ENCODE measurements at places on chromosomes 11 and 22.

DNA sequence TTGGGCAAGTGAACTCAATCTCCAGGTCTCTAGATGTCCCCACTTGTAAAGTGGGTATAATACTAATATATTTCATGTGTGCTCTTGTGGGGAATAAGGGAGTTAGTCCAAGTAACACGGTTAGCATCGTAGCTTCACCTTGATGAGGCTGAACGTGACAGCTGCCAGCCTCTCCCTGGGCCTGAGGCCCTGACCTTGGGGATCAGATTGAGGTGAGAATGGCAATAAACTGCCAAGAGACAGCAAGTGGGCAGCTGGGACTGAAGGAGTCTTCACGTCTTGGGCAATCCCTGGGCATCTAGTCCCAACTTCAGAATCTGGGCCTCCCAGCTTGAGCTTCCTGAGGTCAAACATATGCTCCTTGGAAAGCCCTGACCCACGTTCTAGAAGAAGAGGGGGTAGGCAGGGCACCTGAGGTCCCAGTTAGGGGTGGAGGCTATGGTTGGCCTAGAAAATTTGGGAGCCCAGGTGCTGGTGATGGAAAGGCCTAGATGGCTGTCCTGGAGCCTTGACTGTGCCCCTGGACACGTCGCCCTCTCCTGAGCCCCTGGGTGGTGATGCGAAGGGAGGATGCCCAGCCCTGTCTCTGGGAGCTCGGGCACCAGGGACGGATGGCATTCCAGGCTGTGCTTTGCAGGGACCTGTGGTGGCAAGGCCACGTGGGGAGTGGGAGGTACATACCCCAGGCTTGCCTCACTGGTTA lies 23.4 kb downstream of the ADAMTS15 start:
- DNase-seq: no peak

GRCh38 chr11:99545616-99546015 lies 524.9 kb downstream of the CNTN5 start:
- no peak for DNase-seq

- no peak for DNase-seq
Observed at GRCh38 chr11:118126082-118126838, 26.4 kb downstream of the SCN4B start.

- DNase-seq: no peak
Observed at GRCh38 chr11:122398167-122398566, 257.4 kb upstream of the UBASH3B start.

- no peak for DNase-seq
Observed at GRCh38 chr11:28268925-28269324, 160.7 kb downstream of the METTL15 start.

GRCh38 chr11:20563866-20564265 lies 35.5 kb upstream of the SLC6A5 start:
- no peak for DNase-seq

DNA sequence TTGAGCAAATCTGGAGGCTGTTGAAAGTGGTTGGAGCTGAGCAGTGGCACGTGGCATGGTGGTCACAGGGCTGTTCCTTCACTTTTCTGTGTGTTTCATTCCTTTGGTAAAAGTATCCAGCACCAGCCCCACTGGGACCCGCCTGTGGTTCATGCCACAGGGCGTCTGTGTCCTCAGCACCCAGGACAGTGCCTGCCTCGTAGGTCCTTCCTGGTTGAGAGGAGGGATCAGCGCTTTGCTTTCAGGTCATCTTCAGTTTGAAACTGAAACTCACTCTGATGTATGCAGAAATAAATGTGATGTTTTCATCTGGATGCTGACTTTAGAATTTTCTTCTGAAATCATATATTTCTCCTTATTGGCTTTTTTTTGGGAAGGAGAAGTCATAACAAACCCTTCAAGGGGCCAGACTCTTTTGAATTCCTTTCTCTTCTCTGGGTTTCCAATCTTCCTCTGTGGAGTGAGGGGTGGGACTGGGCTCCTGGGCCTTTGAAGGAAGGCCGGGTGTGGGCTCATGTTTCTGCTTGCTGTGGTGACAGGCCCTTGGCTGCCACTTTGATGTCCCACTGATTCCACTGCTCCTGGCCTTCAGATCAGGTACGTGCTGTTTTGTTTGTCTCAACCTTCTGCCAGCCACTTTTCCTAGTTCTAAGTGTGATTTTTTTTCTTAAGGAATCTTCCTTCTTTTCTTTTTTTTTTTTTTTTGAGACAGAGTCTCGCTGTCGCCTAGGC lies 26.2 kb downstream of the TBC1D22A start:
- DNase-seq: no peak

GRCh38 chr11:9512370-9513019 lies 51.7 kb downstream of the ZNF143 start:
- DNase-seq: no peak

DNA sequence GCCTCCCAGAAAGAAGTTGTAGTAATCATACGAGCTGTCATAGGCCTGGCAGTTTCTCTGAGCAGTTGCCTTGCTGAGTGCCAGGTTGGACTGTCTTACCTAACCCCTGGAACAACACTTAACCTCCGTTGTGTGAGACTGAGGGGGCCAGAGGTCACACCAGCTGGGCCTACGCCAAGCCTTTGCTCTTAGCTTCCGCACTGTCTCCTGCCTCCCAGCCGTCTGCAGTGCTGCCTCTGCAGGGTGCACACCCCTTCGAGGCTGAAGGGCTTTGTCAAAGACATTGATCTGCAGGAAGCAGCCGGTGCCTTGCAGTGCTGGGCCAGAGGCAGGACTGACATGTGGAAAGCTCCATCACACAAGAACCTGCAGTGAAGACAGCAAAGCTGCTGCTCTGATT lies 16.7 kb downstream of the TAB1 start:
- DNase-seq: no peak

- DNase-seq: no peak
Observed at GRCh38 chr11:95584180-95584579, 205.4 kb downstream of the FAM76B start.

DNA sequence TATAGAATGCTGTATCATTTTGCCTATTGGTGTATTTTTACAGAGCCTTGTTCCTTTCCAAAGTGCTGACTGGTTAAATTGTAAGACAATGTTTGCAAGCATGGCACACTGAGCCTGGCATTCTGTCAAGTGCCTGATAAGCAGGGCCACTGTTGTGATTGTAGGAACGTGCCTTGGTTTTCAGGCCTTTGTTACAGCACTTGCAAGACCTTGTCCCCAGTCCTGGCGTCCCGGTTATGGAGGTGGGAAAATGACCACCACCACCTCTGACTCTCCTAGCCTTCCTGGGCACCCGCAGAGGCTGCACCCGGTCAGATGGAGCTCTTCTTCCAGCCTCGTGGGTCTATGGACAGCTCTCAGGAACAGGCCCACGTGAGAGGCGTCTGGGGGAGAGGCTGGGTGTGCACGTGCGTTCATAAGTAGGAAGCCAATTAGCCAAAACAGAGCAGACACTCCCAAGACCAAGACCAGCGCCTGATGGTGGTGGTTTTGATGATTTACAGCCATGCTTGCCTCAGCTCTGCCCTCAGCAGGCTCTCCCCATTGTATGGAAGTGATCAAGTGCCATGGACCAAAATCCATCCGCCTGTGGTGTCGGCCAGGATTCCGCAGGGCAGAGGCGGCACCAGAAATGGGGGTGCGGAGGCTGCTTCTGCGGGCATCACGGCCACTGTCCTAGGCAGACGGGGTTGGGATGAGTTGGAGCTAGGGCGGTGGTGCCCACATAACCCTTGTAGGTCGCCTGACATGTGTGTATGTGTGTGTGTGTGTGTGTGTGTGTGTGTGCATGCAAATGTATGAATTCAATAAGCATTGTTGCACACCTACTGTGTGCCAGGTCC lies 89.8 kb downstream of the RTL6 start:
- no peak for DNase-seq

DNA sequence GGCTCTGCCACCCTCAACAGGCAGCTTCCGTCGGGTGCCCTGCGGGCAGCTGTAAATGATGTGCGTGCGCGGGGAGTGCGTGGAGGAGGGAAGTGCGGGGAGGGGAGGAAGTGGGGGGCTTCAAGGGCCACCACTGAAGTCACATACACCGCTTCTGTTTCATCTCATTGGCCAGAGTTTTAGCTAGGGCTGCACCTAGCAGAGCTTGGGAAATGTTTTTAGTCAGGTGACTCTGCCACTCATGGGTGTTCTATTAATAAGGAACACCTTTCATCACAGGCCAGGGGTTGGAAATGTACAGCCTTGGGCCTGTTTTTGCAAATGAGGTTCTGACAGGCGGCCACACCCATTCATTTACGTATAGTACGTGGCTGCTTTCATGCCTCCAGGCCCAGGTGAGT lies 14.6 kb downstream of the FAM118A start:
- no peak for DNase-seq

DNA sequence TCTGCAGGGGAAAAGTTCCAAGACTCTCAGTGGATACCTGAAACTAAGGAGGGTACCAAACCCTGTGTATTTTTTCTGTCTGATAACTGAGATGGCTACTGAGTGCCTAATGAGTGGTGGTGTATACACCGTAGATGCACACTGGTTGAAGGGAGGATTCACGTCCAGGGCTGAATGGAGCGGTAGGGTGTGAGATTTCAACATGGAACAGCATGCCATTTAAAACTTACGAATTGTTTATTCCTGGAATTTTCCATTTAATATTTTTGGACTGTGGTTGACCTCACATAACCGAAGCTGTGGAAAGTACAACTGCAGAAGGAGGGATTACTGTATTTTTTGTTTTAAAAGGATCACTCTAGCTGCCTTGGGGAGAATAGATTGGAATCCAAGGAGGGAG lies 322.5 kb upstream of the SORL1-AS1 start:
- no peak for DNase-seq

DNA sequence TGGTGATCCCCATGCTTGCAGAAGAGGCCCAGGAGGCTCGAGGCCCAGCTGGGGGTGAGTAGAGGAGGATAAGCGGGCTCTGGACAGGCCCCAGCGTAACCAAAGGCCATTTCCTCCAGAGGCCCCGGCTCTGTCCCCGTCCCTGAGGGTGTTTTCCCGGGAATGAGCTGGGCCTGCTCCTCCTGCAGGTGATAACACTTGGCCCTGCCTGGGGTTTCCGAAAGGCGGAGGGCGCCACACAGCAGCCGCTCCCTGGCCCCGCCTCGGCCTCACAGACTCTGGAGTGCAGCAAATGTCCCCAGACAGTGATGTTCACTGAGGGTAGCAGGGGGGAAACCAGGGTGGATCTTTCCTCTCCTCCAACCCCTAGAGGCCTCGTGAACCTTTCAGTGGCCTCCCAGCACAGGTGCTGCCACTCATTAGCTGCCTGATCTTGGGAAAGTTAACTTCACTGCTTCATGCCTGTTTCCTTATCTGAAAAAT lies 10.5 kb upstream of the MGAT3 start:
- no peak for DNase-seq

GRCh38 chr11:72511393-72512047 lies 77.2 kb upstream of the CLPB start:
- no peak for DNase-seq

DNA sequence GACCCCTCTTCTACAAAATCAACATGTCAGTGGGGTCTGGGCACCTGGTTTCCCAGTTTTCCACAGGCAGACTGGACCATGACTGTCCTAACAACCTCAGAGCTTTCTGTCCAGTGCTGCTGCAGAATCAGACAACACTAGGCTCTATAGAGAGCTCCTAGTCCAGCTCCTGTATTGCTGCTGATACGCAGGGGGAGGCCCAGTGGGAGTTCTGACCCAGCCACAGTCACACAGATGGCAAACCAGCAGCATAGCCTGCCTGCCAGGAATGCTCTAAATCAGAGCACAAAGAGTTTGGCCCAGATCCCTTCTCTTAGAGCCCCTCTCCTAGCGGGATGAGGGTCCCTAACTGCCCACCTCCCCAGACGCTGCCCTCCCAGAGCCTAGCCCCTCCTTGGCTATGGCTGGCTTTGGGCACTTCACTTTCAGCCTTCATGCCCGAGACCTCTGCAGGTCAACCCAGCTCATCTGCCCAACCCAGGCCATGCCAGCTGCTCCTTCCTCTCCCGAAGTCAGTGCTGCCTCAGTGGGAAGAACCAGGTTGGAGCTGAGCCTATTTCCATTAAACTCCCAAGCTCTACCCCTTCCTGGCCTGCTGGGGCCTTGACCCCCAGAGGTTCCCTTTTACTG lies 15.8 kb upstream of the SLCO2B1 start:
- no peak for DNase-seq

DNA sequence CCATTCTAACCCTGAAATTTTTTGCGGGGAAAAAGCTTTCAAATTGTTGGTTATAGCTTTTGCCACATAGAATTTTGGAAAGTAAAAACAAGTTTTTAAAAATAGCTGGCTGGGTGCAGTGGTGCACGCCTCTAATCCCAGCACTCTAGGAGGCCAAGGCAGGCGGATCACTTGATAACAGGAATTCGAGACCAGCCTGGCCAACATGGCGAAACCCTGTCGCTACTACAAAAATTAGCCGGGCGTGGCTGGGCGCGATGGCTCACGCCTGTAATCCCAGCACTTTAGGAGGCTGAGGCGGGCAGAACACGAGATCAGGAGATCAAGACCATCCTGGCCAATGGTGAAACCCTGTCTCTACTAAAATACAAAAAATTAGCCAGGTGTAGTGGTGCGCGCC lies 54.9 kb downstream of the TNRC6B start:
- no peak for DNase-seq

- no peak for DNase-seq
Observed at GRCh38 chr11:108216988-108217387, 5.5 kb downstream of the NPAT start.

All from HuH-7 (cell line).